ENCODE measurements at places on chromosomes 1 and 21.

GRCh38 chr1:63342402-63342801, 20.0 kb downstream of the FOXD3 start:
- DNase-seq: no peak

DNA sequence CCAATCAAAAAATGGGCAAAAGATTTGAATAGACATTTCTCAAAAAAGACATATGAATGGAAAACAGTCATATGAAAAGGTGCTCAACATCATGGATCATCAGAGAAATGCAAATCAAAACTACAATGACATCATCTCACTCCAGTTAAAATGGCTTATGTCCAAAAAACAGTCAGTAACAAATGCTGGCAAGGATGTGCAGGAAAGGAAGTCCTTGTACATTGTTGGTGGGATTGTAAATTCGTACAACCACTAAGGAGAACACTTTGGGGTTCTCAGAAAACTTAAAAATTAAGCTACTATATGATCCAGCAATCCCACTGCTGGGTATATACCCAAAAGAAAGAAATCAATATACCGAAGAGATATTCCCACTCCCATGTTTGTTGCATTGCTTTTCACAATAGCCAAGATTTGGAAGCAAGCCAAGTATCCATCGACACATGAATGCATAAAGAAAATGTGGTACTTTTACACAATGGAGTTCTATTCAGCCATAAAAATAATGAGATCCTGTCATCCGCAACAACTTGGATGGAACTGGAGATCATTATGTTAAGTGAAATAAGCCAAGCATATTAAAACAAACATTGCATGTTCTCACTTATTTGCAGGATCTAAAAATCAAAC, 17.9 kb downstream of the GBP5 start:
- DNase-seq: peak; percentile 64

GRCh38 chr1:246591958-246592357, 25.7 kb downstream of the CNST start:
- DNase-seq: no peak

GRCh38 chr1:182278144-182279054, 113.2 kb downstream of the GLUL start:
- DNase-seq: no peak

- DNase-seq: no peak
Observed at GRCh38 chr1:26627954-26628353, 67.9 kb upstream of the ARID1A start.

GRCh38 chr1:41537788-41538351, 53.4 kb upstream of the EDN2 start:
- DNase-seq: peak; percentile 56

DNA sequence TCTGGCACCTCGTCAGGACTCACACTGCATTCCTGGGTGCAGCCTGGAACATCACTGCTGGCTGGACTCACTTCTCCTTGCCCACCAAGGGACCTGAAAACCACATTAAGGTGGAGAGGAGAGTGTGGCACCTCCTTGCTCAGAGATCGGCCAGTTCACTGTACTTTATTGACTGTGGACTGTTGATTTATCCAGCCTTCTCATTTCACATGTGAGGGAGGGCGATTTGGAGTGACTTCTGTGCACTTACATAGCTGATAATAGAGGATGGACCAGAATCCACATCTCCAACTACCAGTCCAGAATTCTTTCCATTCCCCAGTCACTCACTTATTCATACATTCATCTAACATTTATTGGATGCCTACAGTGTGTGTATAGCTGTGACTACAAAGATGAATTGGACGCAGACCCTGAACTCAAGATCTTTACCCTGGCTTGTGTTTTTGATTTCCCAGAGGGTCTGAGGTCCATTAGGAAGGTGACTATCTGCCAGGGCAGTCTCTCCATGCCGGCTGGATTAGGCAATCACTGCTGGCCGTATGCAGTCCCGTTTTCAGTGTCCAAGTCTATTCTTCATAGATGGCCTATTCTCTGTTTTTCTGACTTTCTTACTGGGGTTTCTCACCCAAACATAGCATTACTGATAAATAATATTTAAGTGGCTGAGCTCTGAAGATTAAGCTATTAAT, 233.5 kb upstream of the SGIP1 start:
- DNase-seq: no peak

DNA sequence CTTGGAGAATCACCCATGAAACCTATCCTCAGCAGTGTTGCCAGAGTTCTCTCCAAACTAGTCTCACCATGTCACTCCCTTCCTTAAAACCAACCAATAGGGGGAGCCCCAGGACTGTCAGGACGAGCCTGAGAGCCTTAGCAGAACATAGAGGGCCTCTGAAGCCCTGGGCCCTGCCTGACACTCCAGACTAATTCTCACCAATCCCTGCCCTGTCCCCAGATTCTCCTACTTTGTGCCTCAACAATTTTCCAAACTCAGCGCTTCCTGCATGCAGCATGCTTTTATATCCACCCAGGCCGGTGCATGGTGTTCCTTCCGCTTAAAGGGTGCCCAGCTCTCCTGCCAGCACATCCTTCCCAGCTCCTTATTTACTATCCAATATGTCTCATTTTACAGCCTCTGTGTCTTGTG, 42.7 kb downstream of the HSD3B1 start:
- peak; percentile 49 for DNase-seq
